ENCODE measurements at places on chromosomes 12 and 14.
A peak's percentile ranks its signal among the peaks of the same experiment; 100 is the strongest.

DNA sequence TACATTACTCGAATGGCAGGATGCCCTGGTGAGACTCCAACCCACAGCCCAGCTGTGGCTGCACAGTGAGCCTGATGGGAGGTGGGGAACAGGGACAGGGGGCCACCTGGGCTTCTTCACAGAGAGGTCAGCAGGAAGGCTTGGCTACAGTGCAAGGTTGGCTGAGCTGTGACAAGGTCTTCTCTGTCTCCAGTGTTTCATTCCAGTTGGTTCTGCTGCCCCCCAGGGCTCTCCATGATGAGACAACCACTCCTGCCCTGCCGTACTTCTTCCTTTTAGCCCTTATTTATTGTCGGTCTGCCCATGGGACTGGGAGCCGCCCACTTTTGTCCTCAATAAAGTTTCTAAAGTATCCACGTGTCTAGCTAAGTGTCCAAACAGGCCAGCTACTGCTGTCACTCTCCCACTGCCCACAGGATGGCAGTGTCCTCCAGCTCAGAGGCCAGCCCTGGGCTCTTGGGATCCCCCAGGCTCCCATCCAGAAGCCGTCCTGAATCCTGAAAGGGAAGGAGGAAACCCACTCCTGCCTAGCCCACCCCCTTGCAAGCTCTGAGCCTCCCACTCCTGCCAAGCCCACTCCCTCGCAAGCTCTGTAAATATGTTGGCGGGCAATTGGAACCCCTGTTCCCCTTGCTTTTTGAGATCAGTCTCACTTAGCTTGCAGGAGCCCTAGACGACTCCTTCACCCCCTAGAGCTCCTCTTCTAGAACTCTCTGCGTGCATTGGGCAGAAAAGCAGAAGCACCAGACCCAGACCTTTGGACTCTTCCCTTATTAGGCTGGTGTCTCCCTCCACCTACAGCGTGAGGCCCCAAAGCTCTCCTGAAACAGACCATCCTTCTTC lies 5.4 kb downstream of the C1QL4 start:
- peak; percentile 83 for DNase-seq

- peak; percentile 83 for DNase-seq
Observed at GRCh38 chr14:100679707-100680438, 46.8 kb upstream of the DLK1 start.

DNA sequence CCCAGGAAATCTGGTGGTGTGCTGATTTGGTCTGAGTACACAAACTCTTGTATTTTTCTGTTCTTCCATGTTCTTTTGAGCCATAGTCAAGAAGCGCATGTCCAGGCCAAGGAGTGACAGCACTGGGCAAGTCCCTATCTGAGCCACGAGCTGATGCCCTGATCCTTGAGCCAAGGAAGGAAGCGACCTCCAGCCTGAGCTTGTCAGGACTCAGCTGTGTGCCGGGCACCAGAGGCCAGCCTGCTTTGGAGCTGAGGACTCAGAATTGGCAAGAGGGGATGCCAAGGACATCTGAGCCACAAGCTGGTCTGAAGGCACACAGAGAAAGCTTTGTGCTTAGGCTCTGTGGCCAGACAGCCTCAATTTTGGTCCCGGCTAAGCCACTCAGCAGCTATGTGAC lies 52.6 kb downstream of the GALNT16 start:
- no peak for DNase-seq

- DNase-seq = no peak
Observed at GRCh38 chr12:23057571-23057970, 432.6 kb downstream of the ETNK1 start.

- DNase-seq = no peak
Observed at GRCh38 chr14:38887696-38888095, 215.3 kb downstream of the SEC23A start.

GRCh38 chr14:64788706-64789105 lies 84.5 kb downstream of the PLEKHG3 start:
- peak; percentile 97 for DNase-seq

DNA sequence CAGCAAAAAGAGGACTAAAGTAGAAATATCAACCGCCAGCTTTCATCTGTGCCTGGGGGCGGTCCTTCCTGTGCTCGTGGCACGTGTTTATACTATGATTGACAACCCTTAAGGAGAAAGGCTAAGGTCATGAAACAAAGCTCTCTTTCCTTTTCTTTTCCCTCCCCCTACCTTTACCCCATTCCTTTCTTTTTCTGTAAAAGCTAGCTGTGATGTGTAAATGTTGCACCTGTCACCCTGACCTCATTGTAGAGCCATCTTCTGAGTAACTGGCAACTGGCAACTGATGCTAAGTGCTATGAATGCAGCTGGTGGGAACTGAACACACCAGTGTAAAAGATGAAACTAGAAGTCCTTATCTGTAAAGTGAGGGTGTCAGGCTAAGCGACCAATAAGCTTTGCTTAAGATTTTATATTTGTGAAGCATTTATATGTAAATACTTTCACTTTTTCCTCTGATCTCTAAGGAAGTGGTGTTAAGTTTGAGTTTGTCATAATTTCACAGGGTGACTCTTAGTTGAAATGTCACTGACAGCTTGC lies 102.8 kb upstream of the BCAT1 start:
- DNase-seq = no peak

- no peak for DNase-seq
Observed at GRCh38 chr14:88143810-88144209, 138.9 kb downstream of the GPR65 start.

DNA sequence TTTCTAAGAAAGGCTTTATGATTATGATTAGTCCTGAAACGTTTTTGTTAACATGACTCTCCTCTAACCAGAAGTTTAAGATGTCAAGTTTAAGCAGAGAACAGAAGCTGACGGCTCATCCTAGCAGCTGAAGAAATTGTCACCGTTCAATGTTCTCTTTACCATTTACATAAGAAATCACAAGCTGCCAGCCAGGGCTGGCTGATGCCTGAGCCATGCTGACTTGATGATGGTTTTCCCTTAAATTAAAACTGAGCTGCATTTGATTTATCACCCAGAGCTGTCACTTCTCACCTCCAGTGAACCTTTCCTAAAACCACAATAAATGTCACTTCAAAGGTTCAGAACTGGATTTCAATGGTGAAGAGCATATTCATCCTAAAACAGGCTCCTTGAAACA lies 153.6 kb downstream of the KTN1 start:
- no peak for DNase-seq

GRCh38 chr14:102949062-102949800 lies 26.8 kb downstream of the AMN start:
- DNase-seq = no peak

- DNase-seq = no peak
Observed at GRCh38 chr12:112870267-112870980, 36.3 kb upstream of the OAS1 start.

DNA sequence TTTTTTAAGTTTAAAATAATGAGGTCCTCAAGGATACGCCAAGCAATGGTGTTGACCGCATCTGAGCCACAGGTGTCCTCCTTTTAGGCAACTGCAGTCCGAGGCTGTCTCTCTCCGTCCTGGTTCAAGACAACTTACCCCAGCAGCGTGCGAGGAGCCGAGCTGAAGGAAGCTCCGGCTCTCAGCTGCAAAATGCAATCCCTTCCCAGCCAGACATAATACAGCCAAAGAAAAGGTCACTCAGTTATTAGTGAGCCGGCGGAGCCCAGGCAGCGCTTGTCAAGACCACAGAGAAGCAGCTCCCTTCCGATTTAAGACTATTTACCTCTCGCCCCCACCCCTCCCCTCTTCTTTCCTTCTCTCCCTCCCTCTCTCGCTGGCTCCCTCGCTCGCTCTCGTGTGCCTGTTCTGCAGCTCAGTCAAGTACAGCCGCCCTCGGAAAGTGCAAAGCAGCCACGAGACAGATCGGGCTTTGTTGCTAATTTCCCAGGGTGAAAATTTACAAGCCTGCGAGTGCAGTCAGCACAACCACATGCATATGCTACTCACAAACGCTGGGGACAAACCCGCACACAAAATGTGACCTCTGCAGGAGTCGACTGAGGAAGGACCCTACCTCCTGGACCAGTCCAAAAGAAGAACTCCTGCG lies 363 bp upstream of the LMO3 start:
- peak; percentile 53 for DNase-seq

- no peak for DNase-seq
Observed at GRCh38 chr14:70702161-70702560, 60.4 kb downstream of the TTC9 start.

DNA sequence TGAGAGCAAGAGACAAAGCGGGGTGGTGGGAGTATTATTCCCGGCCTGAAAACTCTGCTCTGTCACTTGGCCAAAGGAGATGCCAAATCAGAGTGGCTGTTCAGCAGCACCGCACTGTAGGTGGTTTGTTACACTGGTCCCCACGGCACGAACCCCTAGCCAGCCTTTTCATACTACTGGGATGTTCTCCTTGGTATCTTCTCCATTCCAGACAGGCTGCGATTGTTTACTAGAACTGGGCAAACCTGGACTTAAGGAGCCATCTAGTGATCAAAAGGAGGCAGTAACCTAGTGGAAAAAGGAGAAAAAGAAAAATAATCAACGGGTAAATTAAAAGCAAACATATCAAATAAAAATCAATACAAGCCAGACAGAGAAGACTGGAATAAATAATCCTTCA lies 58.9 kb upstream of the TMTC2 start:
- peak; percentile 28 for DNase-seq

- DNase-seq = no peak
Observed at GRCh38 chr12:1382826-1383225, 211.6 kb downstream of the FBXL14 start.

- DNase-seq = no peak
Observed at GRCh38 chr14:77017666-77018065, 10.8 kb downstream of the IRF2BPL start.

DNA sequence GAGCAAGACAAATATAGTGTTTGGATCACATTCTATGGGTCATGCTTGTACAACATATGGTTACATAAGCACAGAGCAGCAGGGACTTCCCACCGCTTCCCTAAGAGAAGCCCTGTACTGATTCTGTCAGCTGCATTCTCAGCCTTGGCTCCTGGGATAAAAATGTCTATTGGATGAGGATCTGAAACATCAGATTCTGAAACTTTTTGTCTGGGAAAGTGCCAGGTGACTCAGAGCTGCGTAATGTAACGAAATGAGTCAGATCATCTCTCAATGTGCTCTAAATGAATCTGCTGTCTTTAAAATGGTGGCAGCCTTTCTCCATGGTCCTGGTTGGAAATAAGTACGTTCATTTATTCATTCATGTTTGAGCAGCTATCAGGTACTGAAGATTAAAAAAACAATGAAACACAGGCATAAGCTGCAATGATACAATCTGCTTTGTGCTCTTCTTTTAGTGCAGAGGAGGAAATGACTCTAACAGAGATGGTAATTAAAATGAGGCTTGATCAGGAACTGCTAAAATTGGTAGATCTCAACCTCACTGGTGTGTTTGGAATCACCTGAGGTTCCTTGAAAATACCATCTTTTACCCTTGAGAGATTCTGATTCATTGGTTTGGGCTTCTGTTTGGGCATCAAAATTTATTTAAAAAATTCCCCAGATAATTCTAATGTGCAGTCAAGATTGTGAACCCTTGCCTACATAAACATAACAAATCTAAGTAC lies 99.1 kb upstream of the NAP1L1 start:
- DNase-seq = peak; percentile 99

- no peak for DNase-seq
Observed at GRCh38 chr12:122867691-122868461, 28.0 kb downstream of the VPS37B start.

Data from fibroblast of lung (primary cell).